Mucosa of gallbladder (tissue), 1 donor: ENCODE measurements at places on chromosomes 12 and 14. TPM values are rescaled to one million over a fixed set of nuclear protein-coding genes. Genes with fewer than 3 reads are reported as not detected.

DNA sequence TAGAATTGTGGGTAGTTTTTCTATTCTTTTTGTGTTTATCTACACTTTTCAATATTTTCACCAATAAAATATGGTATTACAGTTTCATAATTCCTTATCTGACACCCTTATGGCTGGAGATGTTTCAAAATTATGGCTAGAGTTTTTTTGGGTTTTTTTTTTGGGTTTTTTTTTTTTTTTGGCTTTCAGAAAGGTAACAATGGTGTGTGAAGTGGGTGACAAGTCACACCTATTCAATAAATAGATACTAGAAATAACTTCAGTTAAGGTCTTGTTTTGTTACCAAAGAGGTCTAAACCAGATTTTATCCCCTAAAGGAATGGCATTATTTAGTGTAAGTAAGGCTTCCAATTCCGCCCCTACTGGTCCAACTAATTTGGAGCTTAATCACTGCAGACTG, 19.5 kb downstream of the SPPL3 start:
- no peak for DNase-seq

- no peak for DNase-seq
These were observed 7.7 kb downstream of the BRF1 start for GRCh38 chr14:105292826-105293711.

DNA sequence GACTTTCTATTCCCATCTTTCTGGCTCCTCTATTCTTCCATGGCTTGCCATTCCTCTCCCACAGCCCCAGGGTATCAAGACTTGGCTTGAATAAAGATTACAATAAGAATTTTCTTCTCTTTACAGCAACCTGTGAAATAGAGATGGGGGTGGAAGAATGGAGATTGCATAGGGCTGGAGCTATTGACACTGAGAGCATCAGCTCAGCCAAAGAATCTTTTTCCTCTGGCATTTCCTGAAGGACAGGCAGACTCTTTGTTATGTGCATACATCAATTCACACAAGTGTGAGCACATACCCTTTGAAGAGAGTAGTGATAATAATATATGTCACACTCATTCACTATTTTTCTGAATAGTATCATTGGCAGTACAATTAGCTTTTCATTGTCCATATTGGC, 4.7 kb downstream of the RNASE11 start:
- DNase-seq = no peak

SOCS2 gene
- 13.8 TPM for total RNA-seq

DBX2 gene
- not detected for total RNA-seq

DNA sequence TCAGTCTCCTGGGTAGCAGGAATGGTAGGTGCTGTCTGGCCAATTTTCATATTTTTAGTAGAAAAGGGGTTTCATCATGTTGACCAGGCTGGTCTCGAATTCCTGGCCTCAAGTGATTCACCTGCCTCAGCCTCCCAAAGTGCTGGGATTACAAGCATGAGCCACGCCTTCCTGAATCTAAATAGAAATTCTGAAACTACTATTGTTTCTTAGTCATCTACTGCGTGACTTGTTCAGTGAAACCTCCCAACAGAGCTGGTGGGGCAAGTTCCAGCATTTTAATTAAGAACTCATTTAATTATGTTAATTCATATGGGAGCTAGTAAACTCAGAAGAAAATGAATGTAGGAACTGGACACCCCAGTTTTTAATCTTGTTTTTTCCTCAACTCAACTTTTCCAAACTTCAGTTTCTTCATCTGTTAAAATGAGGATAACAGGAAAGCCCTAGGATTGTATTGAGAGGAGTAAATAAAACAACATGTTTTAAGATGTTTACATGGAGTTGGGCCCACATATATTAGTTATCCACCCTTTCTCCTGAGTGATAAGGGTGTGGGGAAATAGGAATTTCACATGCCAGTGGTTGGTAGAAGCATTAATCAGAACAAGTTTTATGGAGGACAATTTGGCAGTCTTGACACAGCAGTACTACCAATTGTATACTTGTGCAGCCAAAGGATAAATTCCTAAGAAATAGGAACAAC, 335.8 kb upstream of the E2F7 start:
- no peak for DNase-seq

DNA sequence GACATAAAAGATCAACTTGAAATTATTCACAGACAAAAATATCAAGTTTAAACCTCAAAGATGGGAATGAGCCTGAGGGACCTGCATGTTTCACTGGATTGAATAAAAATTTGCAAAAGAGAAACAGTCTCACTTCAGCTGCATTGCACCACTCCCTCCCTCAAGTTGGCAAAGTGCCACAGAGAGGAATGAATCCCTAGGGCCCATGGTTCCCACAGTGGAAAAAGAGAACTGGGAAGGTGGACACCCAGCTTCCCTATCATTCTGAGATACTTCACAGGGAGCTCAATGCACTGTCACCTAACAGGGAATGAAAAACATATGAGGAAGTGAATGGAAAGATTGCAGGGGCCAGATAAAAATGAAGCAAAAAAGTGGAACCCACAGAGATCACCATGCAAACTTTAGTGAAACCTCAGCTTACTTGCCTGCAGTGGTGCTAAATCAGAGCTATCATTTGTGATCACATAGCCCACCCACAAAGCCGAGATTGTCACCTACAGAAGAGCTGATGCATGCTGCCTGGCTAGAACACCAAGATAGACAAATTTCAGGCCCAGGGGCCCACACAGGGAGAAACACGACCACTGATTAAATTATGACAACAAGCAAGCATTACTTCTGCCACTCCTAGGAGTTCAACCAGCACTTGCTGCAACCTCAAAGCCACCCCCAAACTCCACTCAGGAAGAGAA, 911.3 kb downstream of the LRFN5 start:
- no peak for DNase-seq

DNA sequence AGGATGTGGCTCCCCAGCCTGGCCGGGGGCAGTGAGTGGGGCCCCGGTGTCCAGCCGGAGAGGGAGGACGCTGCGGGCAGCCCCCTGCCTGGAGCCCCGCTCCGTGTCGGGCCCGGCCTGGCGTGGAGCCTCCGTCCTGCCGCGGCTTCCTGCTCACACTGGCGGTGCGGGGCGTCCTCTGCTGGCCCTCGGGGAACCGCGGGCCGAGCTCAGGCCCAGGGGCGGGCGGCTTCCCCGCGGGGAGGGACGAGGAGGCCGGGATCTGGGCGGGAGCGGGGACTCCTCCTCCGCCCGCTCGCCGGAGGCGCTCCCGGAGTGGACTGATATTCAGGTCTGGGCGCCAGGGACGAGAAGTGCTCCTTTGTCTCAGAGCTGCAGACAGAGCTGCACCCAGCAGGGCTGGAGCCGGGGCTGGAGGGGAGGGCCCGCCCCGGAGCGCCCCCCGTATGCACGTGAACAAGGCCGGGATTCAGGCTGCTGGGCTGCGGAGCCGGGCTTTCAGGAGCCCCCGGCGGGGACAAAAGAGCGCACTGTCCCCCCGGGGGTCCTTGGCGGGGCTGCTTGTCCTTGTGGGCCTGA, 2.2 kb downstream of the MMP17 start:
- peak; percentile 76 for DNase-seq

DNA sequence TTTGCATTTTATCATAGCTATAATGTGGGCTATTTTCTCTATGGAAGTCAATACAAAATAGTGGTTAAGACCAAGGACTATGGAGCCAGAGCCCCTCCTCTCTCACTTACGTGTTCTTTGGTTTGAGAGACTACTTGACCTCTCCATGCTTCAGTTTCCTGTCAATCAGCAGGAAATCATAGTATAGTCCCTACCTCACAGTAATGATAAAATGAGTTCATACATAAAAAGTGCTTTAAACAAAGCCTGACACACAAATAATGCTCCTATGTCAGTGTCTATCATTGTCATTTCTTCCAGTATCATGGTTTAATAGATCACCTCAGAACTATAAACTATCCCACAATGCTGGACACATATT, 90.4 kb downstream of the MED13L start:
- no peak for DNase-seq

- DNase-seq = no peak
These were observed 1.6 kb downstream of the TXNDC16 start for GRCh38 chr14:52550661-52551060.

- DNase-seq = no peak
These were observed 148.0 kb upstream of the PDE3A start for GRCh38 chr12:20220339-20220738.

PRH2 gene
- total RNA-seq = not detected

- no peak for DNase-seq
These were observed 450.7 kb downstream of the GALC start for GRCh38 chr14:87542288-87542687.

- no peak for DNase-seq
These were observed 6.5 kb upstream of the KRT6C start for GRCh38 chr12:52480073-52480472.

- no peak for DNase-seq
These were observed 162.8 kb upstream of the RMST start for GRCh38 chr12:97299847-97300246.

DNA sequence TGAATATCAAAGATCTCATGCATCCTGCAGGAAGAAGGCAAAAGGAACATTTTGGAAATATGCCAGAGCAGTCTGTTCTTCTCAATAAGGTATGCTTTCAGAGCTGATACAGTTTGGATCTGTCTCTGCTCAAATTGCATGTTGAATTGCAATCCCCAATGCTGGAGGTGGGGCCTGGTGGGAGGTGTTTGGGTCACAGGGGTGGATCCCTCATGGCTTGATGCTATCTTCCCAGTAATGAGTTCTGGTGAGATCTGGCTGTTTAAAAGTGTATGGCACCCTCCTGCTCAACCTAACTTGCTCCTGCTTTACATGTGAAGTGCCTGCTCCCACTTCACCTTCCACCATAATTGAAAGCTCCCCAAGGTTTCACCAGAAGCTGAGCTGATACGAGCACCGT, 76.6 kb downstream of the RIN3 start:
- DNase-seq = no peak

- peak; percentile 62 for DNase-seq
These were observed 674 bp downstream of the VDR start for GRCh38 chr12:47903927-47904712.

GRCh38 chr12:112656141-112656540, 135.4 kb upstream of the RPH3A start:
- no peak for DNase-seq

GRCh38 chr12:9662488-9662887, 7.0 kb upstream of the CLEC2D start:
- DNase-seq = no peak

KRT77 gene
- not detected for total RNA-seq

TSHR gene
- total RNA-seq = not detected

GRCh38 chr14:54299410-54300363, 97.1 kb upstream of the CDKN3 start:
- no peak for DNase-seq

STRN3 gene
- 33.9 TPM for total RNA-seq

DNA sequence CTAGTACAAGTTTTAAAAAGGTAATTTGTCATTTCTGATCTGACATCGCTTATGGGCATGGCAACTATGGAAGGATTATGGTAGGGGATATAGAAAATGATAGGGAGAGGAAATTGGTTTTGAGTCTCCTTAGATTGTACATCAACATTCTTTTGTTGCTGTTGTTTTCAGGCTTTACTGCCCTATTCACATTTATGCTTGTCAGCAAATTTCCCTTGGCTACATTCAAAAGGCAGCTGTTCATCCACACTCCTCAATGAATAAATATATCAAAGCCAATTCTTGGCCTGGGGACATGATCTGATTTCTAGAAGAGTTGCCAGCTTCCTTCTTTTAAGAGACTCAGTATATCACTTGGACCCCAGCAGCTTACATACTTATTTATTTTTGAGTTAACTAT, 283.4 kb downstream of the CEP128 start:
- DNase-seq = no peak

DNA sequence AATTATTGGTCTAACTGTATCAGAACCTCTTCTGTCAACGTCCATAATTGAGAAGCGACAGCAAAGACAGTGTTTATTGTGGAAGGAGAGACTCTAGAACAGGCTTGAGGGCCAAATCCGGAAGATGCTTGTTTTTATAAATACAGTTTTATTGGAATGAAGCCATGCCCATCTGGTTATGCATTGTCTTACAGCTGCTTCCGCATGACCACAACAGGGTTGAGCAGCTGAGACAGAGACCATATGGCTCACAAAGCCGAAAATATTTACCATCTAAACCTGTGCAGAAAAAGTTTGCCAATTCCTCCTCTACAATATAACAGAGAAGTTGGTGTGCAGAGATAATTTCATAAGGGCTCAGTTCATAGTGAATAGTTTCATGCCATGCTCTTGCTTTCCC, 24.5 kb downstream of the PRKAB1 start:
- no peak for DNase-seq

GRCh38 chr12:66109056-66109455, 21.5 kb downstream of the LLPH start:
- no peak for DNase-seq

DNA sequence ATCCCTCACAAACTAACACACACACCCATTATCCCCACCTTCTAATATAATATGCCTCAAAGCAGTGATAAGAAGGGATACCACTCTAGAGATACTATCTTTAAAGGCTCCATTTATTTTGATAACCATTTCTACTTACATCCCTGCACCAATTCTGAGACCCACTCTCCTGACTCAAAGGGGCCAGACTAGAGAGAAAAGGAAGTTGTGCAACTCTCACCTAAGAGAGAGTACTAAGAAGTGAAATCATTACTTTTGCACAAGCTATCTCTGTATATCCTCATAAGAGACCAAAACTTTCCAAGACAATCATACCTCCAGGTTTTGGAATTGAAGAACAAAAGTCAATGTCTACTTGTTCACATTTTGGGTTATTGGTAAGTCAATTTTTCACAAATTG, 45.4 kb upstream of the USP15 start:
- no peak for DNase-seq

BDKRB1 gene
- total RNA-seq = 4.1 TPM

DNA sequence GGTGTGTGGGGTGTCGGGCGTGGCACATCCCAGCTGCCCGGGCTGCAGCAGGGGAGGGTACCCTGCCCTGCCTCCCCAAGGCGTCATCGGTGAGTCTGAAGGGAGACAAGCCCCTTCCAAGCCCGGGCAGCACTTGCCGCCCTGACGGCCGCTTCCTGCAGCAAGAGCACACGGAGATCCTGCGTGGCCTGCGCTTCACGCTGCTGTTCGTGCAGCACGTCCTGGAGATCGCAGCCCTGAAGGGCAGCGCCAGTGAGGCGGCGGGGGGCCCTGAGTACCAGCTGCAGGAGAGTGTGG, 10.1 kb upstream of the PUS1 start:
- no peak for DNase-seq

TMEM119 gene
- 10.6 TPM for total RNA-seq

GRCh38 chr14:72616294-72616693, 277.6 kb downstream of the DPF3 start:
- DNase-seq = no peak

DNA sequence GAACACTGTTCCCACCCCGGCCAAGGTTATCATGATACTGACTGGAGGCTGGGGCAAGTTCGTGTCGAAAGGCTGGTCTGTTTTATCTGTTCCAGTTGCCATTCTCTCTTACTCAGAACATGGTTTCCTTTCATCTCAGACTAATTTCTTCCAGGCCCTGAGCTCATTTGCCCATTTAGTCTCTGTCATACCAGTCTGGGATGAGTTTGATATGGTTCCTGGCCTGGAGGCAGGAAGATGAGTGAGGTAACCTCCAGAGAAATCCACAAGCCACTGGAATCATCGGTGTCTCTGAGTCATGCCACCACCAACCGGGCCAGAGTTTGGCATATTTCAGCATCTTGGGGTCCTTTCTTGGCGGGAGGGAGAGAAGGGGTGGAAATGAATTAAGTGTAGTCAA, 114.7 kb downstream of the NTF3 start:
- no peak for DNase-seq

GRCh38 chr14:31411218-31411727, 9.1 kb downstream of the HEATR5A start:
- DNase-seq = no peak
